Activated CD4-positive, CD25-positive, alpha-beta regulatory T cell treated with anti-CD3 and anti-CD28 coated beads, Interleukin-2, amount 50 U/mL, for 72 hours (primary cell): ENCODE measurements at places on chromosomes 1 and 21.

DNA sequence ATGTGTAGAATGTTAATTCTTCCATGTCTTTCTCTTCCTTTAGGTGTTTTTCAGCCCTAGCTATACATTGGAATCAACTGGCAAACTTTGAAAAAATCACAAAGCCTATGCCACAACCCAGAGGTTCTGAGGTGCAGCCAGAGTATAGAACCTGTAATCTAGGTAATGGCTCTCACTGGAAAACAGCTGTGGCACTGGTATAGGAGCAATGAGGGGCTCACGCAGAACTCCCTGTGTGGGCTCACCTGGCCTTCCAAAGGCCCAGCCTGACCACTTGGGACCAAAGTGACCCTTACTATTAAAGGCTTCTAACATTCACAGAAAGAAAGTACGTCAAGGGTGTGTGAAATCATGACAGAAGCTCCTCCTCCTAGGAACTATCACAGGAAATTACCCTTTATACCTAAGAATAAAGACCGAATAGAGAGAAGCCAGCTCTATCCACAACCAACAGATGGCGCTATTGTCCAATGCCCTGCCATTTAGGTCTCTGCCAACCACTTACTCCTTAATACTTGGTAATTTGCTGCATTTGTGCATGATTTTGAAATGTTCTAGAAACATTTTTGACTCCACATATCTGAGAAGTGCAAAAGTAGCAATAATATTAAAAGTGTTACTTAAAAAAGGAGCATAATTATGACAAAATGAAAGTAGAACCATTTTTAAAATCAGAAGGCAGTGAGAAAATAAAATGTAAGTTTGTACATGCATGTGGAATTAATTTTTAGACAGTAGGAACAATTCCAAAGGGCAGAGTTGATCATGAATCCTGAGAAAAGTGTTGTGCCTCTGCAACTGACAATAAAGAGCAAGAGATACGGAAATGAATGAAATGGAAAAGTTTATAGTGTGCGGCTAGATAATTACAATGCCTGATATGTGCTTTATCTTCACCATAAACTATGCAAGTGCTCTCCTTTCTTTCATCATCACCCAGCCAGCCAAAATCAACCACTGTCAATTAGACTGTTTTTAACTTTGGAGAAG, 93.1 kb upstream of the HAO2 start:
- DNase-seq: no peak

GRCh38 chr1:158398818-158399514, at the start of gene OR10T2:
Gene OR10T2, minus strand, starts transcription at chr1:158399466. Its CDS starts 0 bp downstream, at chr1:158399466.
- DNase-seq: no peak

DNA sequence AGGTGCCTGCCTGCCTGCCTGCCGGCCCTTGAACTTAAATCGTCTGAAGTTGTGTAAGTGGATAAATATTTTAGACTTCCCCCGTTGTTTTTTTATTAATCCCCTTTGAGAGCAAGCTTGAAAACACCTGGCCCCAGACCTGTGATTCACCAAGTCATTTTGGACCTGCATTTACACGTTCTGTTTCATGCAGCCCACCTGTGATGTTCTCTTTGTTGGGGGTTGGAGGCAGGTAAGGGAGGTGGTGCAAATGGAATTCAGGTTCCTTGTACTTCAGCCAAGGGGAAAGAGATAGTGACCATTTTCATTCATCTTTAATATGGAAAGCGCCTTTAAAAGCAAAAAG, 1.2 kb downstream of the SLC37A1 start:
- no peak for DNase-seq

DNA sequence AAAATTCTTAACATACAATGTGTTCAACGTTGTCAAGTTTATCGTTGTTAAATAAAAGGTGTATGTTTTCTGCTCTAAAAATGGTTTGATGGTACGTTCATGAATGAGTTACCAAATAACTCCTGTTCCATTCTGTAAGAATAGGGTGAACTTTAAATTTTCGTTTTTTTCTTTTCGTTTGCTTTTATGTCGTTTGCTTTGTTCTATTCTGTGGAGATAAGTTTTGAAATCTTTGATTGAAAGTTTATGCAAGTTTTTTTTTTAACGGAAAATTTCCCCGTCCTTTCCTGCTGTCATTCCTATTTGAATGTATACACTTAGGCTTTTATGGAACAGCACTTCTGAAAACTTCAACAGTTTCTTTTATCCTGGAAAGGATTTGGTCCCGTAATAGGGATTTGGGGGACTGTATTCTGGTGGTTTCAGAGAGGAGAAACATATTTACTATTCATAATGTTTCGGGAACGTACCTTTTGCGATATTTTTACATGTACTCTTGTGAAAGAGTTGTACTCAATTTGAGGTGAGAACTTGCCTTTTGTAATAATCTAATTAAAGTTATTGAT, 1.7 kb downstream of the DR1 start:
- no peak for DNase-seq

DNA sequence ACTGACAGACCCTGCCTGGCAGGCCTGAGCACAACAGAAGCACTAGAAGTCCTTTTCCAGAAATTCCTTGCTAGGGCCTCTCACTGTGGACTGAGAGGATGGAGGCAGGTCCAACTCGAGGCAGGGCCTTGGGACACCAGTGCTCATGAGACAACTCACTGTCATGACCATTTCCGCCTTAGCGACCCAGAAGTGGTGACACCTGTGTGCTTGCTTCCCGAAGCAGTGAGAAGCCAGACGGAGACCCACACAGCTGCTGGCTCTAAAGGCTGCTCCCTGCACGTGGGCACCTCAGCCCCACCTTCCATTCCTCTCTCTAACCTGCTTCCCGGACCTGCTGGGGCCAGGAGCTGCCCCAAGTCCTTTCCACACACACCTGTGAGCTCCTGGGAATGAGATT, 33.0 kb downstream of the KCNC4 start:
- no peak for DNase-seq

DNA sequence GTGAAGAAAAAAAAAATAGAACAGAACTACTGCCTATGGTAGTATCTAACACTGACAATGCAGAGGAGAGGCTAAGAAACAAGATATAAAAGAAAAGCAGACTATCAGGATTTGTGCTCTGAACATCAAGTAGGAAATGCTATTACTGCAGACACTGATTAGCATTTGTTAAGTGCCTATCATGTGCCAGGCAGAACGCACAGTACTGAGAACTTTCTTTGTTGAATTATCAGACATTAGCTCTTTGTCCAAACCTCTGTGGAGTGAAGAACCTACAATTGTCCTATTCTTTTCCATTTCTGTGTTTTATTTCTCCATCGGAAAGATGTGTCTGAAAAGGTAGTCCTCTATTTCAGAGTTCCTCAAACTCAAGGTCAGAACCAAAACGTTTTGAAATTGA, 30.5 kb upstream of the DISP1 start:
- DNase-seq: no peak

DNA sequence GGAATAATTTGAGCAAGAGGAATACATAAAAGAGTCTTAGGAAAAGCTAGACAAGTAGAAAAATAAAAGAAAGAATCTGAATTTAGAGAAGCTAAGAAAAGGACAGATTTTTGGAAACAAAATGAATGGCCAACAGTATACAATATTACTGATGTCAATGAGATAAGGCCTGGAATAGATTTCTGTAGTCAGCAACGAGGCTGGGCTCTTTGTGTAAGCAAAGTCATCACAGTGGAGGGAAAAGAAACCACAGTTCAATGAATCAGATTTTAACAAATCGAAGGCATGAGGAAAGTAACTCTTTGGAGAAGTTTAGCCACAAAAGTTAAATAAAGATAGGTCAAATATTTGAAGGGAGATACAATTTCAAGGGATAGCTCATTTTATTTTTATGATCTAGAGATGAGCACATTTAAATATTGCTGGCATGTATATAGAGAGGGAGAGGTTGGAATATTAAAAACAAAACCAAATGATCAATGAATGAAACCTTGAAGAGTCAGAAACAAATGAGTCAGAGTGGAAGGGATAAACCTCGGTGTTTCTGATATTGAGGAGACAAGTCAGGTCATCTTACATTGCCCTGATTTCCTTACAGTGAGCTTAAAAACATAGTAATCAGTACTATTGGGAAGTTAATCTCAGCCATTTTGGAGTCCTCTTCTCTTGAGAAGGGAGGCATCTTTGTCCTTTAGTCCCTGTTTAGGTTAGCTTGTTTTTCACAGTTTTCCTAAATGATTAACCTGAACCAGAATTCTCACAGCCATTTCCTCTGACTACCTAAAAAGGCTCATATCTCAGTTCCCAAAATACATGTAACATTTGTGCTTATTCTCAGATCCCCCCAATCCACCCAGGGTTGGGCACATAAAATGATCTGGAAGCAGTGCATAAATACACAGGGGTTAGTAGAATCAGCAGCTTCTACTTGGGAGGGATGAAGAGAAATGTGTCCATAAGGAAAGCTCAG, 620.0 kb upstream of the B3GALT2 start:
- no peak for DNase-seq

DNA sequence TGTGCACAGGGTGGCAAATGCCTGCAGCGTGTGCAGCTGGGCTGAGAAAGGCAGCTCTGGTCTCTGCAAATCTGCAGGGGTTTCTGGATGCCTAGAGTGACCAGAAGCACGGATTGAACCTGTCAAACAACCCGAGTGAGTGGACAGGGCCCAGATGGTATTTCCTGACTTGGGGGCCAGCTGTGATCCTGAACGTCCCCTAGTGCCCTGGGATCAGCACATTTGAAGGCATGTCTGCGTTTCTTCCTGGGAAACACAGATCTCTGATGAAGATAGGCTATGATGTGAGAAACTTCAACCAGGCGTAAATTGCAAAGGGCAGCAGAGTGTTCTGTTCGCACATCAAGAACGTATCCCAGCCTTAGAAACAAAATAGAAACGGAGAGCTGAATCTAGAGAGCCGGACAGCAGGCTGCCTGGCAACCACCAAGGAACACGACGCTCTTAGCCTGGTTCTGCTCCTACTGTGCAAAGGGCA, 163.1 kb downstream of the KCNJ6 start:
- no peak for DNase-seq

GRCh38 chr1:204085876-204086275, 13.0 kb downstream of the SOX13 start:
- DNase-seq: no peak

DNA sequence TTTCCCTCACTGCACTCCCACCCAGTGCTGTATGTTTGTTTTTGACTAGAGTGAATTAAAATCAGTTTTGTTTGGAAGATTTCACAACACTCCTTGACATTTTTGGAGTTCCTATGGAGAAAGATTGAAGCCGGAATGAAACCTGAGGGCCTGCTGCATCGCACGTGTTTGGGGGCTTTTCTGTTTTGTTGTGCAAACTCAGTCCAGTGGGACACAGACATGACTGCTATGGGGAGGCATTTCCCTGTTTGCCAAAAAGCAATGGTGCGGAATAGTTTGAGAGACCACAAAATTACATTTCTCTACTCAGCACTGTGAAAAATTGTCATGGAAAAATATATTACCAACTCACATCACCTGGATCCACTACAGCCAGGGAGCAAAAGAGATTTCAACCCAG, 43.8 kb upstream of the KCNE2 start:
- DNase-seq: no peak

DNA sequence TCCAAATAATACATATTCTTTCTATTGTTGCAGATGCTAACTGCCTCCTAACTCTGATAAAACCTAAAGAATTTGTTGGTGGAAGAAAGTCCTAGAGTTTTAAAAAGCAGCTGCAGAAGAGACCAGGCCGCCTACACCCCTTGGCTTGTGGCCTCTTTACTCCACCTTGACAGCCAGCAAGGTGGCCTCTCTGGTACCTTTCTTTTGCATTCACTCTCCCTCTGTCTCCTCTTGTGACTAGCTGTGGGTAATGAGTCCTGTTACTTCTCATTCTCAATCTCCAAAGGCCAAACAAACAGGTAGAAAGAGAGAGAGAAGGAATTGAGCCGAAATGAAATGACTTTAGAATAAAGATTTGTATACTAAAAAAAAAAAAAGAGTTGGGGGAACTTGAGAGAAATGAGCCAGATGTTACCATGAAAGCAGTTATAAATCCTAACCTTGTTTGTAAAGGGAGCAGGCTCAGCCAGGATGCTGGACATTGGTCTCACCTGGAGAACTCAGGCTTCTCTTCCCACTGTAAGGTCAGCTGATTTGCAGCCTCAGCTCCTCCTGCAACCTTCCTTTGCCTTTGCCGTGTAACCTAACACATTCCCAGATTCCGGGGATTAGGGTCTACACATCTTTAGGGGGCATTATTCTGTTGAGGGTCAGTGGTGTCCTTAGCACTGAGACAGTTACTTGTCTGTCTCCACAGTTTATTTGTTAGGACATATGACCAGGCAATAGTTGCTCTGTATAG, 164.1 kb upstream of the IRF2BP2 start:
- no peak for DNase-seq

DNA sequence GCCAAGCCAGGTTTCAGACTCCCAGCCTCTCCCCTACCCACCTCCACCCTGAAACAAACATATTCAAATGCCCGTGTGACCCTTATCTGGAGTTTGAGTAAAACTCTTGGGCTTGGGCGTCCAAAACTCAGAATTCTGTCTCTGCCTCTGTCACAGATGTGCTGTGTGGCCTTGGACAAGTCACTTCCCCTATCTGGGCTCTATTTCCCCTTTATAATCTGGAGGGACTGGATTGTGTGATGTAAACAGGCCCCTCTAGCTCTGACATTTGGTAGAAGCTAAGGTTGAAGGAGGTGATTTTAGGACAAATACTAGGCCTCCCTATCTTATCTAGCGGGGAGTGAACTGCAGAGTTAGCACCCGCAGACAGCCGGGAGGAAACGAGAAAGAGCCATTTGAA, 67.5 kb downstream of the IGSF21 start:
- no peak for DNase-seq

- no peak for DNase-seq
Observed at GRCh38 chr1:165143437-165144065, 213.0 kb downstream of the LMX1A start.

DNA sequence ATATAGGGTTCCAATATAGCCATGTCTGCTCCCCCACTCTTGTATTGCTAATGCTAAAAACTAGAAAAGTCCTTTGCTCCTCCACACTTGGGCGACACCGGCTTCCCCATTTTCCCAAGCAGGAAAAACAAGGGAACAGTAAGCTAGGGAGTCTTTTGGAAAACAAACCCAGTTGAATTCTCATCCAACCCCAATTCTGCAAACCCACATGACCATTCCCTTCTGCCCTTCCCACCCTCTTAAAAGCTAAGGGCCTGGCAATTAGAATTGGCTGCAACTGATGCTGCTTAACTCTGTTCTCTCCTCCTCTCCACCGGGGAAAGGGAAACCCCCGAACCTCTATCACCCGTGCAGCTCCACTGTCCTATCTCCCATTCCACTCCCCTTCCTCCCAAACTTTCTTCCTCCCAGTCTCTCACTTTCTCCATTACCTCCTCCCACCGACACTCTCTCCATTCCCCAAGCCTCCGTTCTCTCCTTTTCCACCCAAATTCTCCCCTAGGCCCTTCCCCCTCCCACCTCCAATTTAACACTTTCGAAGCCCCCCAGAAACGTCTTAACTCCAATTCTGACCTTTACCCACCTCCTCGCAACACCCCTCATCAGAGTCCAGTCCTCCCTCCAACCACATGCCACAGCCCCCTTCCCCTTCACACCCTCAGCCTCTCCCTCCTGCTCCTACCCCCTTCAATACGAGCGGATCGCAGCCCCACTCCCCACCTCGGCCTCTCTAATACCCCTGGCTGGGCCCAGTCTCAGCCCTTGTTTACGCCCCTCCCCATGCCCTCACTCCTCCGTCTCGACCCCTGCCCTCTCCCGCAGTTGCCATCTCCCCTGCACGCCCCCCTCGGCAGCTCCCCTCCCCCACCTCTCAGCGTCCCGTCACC, 701 bp downstream of the DEDD start:
- DNase-seq: no peak
